ENCODE measurements at places on chromosomes 2 and 18. TPM values are rescaled to one million over a fixed set of nuclear protein-coding genes. Genes with fewer than 3 reads are reported as not detected.
A peak's percentile ranks its signal among the peaks of the same experiment; 100 is the strongest.

PIEZO2 gene
- 0.68 TPM for total RNA-seq

KLHL41 gene
- total RNA-seq: 1.2 TPM

TMEM247 gene
- not detected for total RNA-seq

STK25 gene
- total RNA-seq: 131 TPM

LYG2 gene
- not detected for total RNA-seq

SCN7A gene
- 3.6 TPM for total RNA-seq

DNA sequence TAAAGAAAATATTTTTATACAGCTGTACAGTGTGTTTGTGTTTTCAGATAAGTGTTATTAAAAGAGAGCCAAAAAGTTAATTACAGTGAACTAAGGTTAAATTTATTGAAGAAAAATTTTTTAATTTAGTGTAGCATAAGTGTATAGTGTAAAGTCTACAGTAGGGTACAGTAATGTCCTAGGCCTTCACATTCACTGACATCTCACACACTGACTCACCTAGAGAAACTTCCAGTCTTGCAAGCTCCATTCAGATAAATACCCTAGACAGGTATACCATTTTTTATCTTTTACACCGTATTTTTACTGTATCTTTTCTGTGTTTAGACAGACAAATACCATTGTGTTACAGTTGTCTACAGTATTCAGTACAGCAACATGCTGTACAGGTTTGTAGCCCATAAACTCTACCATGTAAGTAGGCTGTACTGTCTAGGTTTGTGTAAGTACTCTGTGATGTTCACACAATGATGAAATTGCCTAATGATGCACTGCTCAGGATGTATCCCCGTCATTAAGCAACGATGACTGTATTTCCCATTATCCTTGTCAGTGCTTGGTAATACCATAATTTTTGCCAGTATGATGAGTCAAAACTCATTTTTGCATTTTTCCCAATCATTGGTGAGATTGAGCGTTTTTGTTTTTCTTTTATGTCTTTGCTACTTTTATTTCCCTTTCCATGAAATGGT lies 48.2 kb upstream of the B3GNT2 start:
- DNase-seq: no peak

GRCh38 chr18:59159986-59160385 lies 20.3 kb downstream of the SEC11C start:
- no peak for DNase-seq

- DNase-seq: no peak
These were observed 10.1 kb upstream of the CCDC138 start for GRCh38 chr2:108776475-108776874.

GRCh38 chr18:54254265-54254758 lies 15.0 kb upstream of the POLI start:
- DNase-seq: no peak

GRCh38 chr18:65423776-65424175 lies 327.0 kb upstream of the CDH7 start:
- no peak for DNase-seq

- DNase-seq: no peak
These were observed 614.5 kb downstream of the IRS1 start for GRCh38 chr2:226184940-226185615.

DNA sequence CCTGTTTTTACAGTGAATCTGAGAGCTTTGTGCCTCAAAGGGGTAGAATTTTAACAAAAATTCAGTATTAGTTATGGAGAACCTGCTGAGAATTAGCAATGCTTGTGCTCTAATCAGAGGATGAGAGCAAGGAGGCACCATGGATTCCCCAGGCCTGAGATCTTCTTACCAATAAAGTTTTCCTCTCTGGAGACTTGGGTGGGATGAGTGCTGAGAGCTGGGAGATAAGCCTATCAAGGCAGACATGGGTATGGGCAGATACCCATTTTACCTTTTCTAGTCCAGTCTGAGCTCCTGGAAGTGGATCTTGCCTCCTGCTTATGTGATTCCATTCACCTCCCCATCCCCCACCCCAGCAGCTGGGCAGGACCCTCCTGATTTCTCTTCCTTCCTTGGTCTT lies 53.9 kb downstream of the BMP10 start:
- no peak for DNase-seq

DNA sequence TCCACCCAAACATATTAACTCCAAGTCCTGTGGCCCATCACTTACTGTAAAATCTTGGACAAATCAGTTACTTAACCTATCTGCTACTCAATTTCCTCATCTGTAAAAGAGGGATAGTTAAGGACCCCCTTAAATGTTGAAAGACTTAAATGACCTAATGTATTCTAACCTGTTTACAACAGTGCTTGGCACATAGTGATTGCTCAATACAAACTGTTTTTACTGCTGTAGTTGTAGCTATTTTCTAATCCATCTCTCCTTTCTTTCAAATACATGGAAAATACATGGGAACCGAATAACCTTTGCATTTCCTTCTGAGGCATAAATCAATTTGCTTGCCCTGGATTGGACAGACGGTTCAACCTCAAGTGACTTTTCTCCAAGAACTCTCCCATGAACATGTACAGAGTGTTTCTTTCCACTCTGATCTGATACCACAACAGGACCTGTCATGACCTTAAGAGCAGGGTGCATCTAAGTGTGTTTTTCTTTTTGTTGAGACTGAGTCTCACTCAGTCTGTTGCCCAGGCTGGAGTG lies 2.7 kb downstream of the LNPK start:
- DNase-seq: no peak

DNA sequence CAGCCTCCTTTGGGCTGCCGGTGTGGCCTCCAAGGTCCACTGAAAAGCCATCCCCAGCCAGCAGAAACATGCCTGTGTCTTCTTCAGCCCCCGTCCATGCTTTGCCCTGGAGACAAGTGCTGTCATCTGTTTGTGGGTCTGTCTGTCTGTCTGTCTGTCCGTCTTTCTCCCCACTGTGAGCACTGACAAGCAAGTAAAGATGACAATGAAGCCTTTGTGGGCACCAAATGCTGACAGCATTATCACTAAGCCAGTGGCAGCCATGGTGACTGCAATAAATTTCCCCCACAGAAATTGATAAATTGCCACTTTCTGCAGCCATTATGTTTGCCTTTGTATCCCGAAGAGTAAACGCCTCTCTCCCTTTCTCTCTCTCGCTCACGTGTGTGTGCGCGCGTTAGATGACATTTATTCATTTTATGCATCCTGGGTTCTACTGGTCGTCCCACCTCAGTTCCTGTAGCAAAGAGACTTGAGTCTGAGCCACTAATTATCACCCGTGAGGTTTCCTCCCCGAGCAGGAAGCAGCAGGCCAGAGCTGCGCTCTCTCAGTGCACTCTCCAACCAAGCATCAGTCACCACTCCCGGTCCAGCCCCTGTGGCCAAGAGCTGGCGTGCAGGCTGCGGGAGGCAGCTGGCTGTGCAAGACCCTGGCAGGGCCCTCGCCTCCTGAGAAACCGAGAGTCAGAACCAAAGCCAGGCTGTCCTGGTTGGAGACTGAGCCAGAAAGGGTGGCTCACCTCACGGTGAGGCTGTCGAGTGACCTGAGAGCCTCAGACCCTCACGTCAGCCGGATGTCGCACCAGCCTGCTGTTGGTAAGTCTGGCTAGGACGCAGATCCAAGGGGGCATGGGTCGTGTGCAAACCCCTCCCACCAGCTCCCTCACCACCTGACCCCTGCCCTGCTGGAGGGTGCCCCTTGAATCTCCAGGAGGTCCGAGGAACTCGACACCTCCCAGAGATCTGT lies 6.9 kb downstream of the STEAP3 start:
- DNase-seq: no peak

- DNase-seq: peak; percentile 56
These were observed 16.8 kb upstream of the ALPI start for GRCh38 chr2:232438951-232439757.

- DNase-seq: no peak
These were observed 33.9 kb upstream of the GLS start for GRCh38 chr2:190846746-190847145.
